ENCODE measurements at places on chromosomes 7 and 10. TPM values are rescaled to one million over a fixed set of nuclear protein-coding genes. Genes with fewer than 3 reads are reported as not detected.

- no peak for DNase-seq
These were observed 140.2 kb downstream of the LCOR start for GRCh38 chr10:96972264-96972663.

DNA sequence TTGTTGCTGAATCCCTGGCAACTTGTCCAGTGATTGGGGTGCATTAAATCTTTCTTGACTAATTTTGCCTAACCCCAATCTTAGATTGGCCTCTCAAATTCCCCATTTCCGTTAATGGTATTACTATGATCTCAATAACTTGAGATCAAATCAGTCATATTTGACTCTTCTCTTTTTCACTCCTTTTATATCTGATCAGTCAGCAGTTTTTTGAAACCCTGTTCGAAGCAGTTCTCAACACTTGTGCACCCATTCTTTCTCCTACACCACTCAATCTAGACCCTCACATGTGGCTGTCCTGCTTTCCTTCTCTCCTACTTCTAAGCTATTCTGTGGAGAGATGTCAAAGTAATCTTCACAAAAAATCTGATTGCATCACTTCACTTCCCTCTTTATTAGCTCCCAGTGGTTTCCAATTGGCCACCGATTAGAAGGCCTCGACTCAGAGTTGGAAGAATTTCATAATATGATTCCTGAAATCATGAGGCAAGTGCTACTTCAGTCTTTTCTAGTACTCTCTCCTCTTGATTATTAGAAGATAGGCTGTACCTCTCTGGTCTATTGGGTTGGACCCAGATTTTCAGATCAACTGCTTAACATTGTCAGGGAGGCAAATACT lies 128.9 kb downstream of the ZNF365 start:
- DNase-seq: no peak

GRCh38 chr10:100307684-100308083 lies 21.2 kb upstream of the BLOC1S2 start:
- DNase-seq: no peak

DNA sequence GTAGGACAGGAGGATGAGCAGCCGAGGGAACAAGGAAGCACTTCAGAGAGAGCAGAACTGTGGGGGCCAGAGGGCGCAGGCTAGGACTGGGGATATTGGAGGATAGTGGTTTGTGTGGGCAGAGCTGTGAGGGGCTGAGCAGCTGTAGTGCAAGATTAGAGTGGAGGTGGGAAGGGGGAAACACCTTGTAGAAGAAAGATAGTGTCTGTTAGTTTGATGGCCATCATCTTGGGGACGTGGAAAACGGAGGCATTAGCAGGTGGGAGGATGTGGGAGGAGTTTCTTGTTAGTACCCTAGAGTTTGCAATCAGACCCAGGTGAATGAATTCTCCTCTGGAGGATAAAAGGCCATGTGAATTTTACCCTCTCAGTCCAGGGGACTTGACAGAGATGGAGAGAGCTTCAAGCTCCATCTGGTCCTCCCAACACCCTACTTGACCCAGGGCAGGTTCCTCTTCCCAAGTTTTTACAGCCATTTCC lies 34.0 kb downstream of the PRSS2 start:
- DNase-seq: no peak

DNA sequence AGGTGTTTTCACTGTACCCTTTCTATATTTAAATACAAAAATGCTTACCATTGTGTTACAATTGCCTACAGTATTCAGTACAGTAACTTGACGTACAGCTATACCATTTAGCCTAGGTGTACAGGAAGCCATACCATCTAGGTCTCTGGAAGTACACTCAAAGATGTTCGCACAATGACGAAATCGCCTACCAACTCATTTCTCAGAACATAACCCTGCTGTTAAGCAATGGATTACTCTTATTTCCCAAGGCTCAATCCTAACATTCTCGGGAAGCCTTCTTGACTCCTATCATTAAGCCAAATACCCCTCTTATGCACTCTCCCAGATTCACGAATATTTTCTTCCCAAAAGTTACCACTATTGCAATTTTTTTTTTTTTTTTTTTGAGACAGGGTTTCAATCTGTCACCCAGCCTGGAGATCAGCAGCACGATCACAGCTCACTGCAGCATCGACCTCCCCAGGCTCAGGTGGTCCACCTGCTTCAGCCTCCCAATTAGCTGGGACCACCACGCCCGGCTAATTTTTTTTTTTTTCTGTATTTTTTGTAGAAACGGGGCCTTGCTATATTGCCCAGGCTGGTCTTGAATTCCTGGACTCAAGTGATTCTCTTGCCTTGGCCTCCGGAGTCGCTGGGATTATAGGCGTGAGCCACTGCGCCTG lies 1.5 kb downstream of the CWF19L1 start:
- DNase-seq: no peak

DNA sequence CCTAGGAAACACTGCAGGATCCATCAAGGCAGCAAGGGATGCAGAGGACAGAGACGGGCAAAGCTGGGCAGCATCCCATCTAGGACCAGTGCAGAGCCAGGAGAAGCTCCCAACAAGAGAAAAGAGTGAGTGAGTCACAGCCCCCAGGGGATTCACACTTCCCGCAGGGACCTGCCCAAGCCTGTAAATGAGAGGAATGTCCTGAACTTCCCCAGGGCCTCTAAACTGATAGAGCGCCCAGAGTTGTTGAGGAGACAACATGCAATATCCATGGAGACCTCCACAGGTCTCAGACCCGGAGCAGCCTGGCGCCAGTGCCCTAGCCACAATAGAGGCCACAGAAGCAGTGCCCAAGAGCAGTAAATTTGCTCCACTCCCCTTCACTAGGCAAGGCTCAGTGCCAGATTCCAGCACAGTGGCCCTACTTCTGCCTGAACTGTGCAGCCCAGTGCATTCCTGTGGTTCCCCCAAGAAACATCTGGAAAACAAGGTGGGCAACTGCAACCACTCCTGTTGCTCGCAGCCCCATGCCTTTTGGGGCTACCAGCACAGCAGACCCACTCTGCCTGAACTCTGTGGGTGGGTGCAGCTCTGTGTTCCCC lies 567.5 kb downstream of the POM121L12 start:
- no peak for DNase-seq

- peak; percentile 61 for DNase-seq
These were observed 429.7 kb downstream of the ARL4A start for GRCh38 chr7:13117103-13117502.

DNA sequence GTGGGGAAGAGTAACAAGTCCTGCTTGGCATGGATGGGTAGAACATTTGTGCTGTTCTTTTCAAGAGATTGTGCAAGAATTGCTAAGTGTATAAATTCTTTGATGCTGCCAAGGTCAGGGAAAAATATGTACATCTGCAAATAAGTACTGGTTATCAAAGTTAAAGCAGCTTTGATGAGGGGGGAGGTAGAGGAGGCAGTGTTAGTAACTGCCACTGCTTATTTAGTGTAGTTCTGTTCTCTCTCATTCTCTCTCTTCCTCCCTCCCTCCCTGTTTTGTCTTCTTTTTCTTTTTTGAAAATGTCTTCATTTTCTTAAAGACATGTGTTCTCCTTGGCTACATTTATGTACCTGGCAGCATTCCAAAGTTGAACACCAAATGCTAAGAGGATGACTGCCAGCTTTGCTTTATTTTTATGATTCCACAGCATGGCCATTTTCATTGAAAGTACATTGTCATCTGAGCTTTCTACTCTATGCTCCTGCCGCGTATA lies 18.6 kb downstream of the CACNB2 start:
- DNase-seq: no peak

DNA sequence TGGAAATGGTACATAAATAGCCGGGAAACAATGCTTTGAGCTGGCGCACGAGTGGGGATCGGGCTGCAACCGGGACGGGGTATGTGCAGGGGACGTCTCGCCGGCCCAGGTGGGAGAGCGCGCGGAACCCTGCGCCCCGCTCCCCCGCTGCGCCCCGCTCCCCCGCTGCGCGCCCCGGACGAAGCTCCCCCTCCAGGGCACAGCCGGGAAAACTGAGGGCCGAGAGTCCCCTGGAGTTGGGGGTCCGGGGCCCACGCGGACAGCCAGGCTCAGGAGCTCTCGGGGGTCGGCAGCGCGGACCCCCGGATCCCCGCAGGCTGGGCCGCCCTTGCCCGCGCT lies 514 bp downstream of the RADIL start:
- no peak for DNase-seq

GRCh38 chr7:29005829-29006228 lies 47.7 kb upstream of the TRIL start:
- DNase-seq: peak; percentile 6

DNA sequence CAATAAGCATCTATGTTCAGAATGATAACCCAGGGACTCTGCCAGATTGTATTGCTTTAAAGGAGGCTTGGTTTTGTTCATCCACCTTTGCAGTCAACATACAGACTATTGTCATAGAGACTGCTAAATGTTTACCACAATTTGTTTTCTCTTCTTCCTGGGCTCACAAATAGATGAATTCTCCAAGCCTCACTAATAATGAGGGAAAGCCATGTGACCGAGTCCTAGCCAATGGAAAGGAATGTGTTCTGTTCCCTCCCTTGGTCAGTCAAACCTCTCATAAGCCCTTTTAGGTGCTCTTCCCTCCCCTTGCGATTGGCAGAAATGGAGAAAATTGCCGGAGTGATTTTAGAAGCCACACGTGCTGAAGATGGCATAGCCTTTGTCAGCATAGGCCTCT lies 136.9 kb downstream of the RTKN2 start:
- no peak for DNase-seq

DNA sequence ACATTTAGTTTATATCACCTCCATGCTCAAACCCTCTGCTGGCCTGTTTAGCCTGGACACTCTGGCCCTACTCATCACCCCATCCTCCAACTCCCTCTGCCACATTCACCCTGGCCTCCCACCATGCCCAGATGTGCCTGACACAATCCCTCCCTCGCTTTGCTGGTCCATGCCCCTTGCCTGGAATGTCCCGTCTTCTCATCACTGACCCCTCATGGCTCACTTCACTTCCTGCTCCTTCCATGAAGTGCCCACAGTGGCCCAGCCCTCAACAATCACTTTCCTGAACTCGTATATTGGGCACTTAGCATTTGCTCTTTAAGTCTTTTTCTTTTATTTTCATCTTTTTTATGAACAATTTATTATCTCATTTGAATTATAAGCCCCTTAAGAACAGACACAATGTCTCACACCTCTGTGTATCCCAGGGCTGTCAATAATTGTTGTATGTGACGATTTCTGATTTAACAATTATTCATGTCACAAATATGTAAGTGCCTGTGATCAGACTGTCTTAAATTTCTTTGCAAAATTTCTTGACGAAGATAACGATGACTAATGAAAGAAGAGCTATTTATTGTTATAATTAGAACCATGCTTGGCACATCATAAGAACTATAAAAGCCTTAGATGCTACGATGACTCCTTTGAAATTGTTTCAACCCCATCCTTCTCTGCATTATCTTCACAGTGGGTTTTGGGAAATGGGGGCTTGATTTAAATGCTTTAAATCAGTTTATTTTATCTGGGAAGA lies 209.9 kb upstream of the YAE1 start:
- DNase-seq: no peak

DNA sequence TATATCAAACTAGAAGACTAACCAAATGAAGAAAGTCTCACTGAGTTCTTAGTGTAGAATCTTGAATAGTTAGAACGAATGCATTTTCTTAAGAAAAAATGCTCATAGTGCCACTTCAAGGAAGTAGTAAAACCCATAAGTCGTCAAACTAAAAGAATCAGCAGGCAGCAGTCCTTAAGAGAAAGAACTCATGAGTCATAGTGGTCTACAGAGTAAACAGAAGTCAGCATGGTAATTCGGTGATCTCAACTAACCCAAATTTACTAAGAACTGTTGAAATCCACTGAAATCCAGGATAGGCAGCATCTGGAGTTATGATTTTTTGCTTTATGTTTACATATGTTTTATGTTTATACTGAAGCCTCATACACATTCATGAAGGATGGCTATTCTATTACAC lies 256.2 kb downstream of the LHFPL3 start:
- DNase-seq: no peak

DNA sequence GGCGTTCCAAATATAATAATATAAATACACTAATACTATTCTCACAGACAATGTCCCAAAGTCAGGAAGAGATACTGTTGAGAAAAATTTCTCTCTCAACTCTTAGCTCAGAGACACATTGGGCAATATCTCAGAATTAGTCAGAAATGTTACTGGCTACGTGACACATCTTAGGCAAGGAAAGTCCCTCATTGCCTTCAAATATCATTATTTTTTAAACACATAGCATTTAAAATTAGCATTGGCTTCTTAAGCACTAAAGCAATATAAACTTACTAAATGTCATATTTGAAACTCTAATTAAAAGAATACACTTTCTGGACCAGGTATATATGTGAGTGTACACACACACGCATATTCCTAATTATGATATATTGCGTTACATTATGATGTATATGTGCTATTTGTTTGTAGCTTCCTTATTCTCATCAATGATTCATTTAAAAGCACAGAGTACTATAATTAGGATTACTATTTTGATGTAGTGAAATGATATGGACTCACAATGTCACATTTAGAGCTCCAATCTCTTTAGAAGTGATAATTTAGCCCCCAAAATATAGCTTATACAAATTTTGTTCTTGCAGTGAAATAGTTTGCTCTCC lies 255.8 kb downstream of the TWIST1 start:
- DNase-seq: no peak

- DNase-seq: no peak
These were observed 209.2 kb upstream of the LRRN3 start for GRCh38 chr7:110881721-110882120.

DNA sequence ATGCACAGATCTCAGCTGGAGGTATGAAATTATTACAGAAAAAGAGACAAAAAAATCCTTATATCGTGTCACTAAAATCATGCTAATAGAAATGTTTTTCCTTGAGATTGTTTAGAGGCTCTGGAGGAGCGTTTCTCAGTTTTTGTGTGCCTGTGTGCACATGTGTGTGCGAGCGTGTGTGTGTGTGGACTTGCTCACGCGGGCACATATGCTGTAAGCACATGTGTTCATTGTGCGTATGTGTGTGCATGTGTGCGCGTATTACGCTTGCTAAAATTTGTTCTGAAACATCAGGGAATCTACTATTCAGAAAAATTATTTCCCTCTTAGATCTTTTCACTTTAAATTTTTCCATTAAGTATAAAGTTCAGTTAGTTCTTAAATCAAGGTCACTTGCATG lies 1111.2 kb downstream of the NRG3 start:
- DNase-seq: no peak

DNA sequence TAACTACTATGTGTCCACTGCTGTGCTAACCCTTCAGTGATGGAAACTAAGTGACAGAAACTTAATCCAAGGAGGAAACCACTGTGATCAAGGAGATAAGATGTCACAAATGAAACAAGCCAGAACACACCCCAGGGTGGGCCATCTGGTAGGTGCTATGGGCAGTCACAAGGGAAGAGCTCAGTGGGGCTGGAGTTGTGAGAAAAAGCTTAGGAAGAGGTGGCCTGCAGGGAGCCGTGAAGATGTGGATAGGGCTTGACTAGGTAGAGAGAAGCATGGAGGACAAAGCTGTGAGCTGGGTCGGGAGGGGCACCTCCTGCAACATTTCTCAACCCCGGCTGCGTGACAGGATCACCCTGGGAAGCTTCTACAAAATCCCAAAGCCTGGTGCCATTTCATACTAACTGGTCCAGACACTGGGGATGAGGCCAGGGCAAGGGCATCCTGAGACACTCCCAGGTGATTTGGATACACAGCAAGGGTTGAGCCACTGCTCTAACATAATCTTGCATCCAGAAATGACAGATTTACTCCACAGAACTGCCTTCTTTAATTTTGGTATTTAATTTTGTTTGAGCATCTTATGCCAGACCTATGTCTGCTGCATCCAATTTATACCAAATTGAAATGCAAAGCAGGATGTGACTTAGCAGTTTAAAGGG lies 69.3 kb downstream of the OSBPL3 start:
- DNase-seq: no peak

Gene PKD2L1
- not detected for total RNA-seq

Gene BEND7
- total RNA-seq: 0.31 TPM

Gene AKR1C2
- 15.5 TPM for total RNA-seq

Gene SEMA3E
- 5.6 TPM for total RNA-seq

Gene ITGB8
- total RNA-seq: 25.4 TPM

Gene CYP3A4
- total RNA-seq: not detected
